CD4-positive, alpha-beta T cell treated with Interleukin-15 for 4 hours (primary cell): ENCODE measurements at places on chromosomes 12 and 14.

DNA sequence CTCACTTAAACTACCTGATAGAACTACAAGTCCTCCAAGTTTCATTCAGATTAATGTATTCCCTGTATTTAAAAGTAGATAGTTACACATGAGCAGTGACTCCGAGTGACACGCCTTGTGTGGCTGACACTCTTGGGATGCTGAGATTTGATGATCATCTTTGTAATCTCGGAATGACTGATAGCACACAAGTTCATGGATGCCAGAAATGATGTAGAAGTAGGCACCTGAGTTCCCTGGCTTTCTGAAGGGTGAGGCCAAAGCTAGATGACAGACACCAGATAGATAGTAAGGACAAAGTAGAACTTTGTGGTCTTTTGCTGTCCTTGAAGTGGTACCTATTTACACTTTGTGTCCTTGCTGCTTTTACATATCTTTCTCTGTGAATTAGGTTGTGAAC lies 491.2 kb downstream of the PCNX1 start:
- no peak for DNase-seq

GRCh38 chr14:41000350-41000749 lies 606.3 kb upstream of the LRFN5 start:
- no peak for DNase-seq

DNA sequence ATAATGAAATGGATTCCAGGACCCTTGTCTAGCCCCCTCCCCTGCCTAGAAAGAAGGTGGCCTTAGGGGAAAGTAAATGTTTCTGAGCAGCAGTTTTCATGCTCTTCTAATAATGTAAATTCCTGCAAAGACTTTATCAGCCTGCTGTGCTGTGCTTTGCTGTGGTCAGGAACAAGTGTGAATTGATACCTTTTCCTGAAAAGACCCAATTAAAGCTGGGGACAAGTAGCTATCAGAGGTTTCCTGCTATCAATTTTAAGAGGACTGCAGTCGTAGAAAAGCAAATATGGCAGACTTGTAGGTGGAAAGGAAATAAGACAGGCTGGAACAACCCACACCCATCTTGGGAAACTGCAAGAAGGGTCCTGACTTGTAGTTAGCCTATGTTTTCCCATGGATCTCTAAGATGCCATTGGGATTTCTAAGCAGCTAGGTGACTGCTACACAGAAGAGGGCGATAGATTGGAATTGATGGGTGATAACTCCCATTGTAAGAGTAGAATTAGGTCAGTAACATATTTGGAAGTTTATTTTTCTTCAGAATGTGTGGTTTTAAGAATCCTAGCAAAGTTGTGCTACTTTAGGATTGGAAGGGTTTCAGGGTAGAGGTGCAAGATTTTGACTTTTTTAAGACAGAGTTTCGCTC lies 3.1 kb downstream of the DYNLL1 start:
- no peak for DNase-seq

GRCh38 chr14:36048667-36049066 lies 127.9 kb downstream of the PTCSC3 start:
- DNase-seq = no peak

- no peak for DNase-seq
These were observed 59.0 kb downstream of the PIWIL1 start for GRCh38 chr12:130396667-130397066.

DNA sequence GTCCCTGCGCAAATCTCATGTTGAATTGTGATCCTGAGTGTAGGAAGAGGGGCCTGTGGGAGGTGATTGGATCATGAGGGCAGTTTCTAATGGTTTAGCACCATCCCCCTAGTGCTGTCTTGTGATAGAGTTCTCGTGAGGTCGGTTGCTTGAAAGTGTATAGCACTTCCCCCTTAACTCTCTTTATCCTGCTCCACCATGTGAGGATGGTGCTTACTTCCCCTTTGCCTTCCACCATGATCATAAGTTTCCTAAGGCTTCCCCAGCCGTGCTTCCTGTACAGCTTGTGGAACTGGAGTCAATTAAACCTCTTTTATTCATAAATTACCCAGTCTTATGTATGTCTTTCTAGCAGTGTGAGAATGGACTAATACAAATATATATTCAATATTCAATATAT lies 303.7 kb upstream of the SEL1L start:
- DNase-seq = no peak

GRCh38 chr12:32120419-32120818 lies 13.8 kb downstream of the BICD1 start:
- no peak for DNase-seq

DNA sequence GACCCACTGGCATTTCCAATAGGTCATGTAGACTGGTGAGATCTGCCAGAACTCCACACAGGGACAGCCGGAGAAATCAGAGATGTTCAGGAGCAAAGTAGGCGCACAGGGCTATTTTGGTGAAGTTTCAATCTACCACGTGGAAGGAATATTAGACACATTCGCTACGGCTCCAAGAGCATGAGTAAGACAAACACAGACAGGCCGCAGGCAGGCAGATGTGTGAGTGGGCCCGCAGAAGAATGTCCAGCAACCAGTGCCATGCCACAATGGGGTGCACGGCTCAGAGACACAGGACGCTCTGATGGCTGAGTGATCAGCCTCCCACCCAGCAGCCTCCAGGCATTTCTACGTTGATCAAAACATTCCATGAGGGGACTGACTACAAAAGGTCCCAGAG lies 10.4 kb downstream of the SLC15A4 start:
- DNase-seq = no peak

GRCh38 chr12:92719674-92720073 lies 16.9 kb downstream of the PLEKHG7 start:
- no peak for DNase-seq
